DMS79 treated with DMSO at 0.1 percent for 48 hours (cell line): ENCODE measurements at places on chromosomes 4 and X.

GRCh38 chrX:106177106-106177981 is 9.2 kb downstream of the PWWP3B start:
- DNase-seq, result no peak

- DNase-seq, result no peak
Measured at GRCh38 chr4:155510771-155511170, 134.0 kb upstream of the MAP9 start.

GRCh38 chr4:184439856-184440594 is 34.3 kb downstream of the IRF2 start:
- no peak for DNase-seq

DNA sequence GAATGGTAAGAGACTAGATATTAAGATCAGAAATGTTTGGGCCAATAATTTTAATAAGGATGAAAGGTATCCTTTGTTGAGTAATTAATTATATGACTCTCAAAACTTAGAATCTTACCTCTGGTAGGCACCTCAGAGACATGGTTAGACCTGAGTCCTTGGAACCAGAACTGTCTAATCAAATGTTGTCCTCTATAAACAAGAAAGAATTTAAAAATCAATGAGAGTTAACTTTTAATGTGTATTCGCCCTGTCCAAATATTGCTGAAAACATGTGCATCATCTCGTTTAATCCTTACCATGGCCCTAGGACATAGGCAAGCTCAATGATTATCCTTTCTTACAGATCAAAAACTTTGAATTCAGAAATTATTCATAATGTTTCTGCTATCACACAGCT is 24.0 kb upstream of the NUDT11 start:
- DNase-seq, result no peak

- DNase-seq, result no peak
Measured at GRCh38 chr4:37615720-37616063, 70.5 kb downstream of the RELL1 start.

- no peak for DNase-seq
Measured at GRCh38 chr4:30866907-30867306, 146.7 kb downstream of the PCDH7 start.
